ENCODE measurements at places on chromosomes 4 and X.

DNA sequence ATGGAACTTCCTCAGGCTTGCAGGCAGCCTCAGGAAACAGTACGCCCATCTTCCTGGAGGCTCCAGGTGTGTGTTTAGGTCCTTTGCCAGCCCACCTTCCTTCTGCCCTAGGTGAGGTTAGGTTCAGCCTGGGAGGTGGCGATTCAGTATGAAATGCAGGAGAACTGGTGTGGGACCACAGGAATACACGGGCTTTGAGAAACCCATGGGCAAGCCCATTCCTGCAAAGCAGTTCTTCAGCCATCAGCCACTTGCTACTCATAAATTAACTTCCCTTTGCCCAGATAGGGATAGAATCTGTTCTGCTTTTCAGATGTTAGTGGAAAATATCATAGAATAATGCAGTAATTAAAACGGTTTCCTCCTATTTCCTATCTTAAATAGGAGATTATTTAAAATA lies 32.2 kb downstream of the TBC1D14 start:
- no peak for DNase-seq

DNA sequence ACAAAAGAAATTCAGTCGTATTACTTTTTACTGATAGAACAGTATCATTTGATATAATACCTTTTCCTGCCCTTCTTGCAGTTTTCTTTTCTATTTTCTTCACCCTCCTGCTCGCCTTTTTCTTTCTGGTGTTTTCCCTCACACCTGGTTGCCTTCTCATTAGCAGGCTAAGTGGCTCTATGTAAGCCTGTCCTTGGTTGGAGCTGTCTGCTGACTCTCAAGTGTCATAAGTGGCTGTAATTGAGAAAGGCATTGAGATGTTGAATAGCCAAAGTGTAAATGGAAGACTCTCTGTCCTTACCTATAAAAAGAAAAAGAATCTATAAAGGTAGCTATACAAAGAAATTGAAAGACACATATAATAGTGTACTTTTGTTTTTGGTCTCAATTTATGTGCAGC lies 180.7 kb downstream of the ADGRL3 start:
- DNase-seq, result no peak

DNA sequence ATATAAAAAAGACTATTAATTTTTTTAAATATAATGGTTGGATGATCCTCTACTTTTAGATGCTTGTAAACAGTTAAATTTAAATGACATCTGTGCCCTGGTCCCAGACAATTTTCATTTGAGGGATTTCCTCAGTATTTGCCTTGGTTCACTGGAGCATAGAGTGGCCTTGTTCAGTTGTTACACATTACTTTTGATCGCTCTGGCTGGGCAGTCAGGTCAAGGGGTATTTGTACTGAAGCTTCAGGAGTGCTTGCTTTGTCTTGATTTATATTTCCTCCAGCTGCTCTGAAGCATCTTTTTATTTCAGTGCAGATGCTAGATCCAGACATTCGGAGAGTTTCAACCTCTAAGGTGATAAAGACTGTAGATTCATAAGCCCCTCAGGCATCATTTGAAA lies 50.0 kb downstream of the COMMD8 start:
- DNase-seq, result no peak

GRCh38 chr4:11416767-11417113 lies 12.0 kb downstream of the HS3ST1 start:
- DNase-seq, result no peak

DNA sequence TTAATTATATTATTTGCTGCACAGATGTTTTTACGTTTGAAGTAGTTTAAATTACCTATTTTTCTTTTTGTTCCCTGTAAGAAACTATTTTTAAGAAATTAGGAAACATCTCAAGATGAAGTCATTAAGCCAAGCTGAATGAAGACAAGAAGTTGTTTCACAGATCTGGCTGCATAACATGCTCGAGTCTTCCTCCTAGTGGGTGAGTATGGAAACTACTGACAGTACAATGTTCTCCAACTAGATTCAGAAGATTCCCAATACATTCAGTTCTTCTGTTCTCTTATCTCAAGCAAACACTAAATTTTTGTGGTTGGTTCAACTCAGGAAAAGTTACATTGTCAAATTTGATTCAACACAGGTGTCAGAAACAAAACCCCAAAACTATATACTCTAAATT lies 256.8 kb upstream of the VCX start:
- DNase-seq, result no peak

DNA sequence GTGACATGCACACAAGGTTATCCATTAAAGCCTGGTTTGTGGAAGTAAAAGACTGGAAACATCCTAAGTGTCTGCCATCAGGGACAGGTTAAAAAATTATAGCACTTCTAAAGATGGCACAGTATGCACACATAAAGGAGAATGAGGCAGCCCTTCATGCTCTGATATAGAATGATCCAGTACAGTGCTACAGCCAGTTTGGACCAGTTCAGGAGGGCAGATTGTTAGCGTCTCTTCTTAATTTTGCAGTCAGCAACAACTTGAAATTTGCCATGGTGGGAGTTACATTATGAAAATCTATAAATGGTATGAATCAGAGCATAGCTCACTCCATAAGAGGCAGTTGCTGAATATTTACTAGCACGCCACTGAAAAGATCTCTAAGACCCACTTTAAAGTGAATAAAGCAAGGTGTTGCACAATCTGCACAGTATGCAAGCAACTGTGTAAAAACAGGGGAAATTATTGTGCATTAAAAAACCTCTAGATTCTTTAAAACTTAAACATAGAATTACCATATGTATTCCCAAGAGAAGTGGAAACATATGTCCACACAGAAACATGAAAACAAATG lies 20.3 kb upstream of the SOD3 start:
- no peak for DNase-seq

GRCh38 chr4:186624951-186625350 lies 69.6 kb upstream of the MTNR1A start:
- DNase-seq, result no peak

DNA sequence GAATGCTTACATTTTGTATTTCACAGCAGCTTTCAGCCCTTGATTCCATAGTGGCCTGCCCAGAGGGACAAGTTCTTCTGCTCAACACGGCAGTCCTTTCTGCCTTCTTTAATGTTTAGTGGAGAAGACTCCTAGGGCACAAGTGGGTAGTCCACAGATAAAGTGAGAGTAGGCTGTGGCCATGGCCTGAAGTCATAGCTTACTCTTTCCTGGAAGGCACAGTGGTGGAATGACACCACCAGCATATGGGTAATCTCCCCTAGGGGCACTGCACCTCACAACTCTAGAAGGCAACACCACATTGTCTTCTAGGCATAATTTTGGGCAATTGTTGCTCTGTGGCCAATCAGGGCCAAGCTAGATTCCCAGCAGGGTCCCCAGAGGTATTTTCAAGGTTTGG lies 155.4 kb upstream of the MAMLD1 start:
- no peak for DNase-seq

GRCh38 chr4:158856852-158857251 lies 88.0 kb downstream of the FNIP2 start:
- DNase-seq, result no peak

DNA sequence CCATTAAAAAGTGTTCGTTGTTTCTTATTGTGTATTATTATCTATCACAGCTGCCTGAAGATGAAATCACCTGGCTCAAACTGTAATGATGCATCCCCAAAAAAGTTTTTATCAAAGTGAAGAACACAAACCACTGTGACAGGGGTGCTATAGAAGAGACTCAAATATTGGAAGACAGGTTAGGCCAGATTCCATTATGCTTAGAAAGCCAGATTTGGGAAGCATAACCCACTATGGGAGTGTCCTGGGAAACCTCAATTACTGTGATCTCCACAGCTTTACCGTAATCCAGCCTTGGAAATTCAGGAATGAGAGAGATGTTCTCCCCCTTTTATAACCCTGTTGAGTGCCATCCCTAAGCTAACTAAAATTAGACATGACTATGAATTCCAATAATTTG lies 114.2 kb downstream of the NWD2 start:
- DNase-seq, result no peak

- DNase-seq, result no peak
Observed at GRCh38 chrX:47743504-47743903, 84.5 kb upstream of the UXT start.

DNA sequence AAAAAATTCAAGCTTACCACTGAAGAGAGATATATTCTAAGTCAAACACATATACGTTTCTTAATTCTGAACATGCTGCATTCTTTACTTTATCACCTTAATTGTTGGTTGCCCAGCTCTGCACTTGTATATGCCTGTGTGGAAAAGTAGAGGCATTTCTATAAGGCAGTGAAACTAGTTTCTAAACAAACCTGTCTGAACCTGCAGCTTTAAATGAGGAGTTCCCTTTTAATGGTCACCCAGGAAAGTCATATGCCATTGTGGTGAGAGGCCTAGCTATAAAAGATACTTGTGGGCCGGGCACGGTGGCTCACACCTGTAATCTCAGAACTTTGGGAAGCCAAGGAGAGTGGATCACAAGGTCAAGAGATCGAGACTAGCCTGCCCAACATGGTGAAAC lies 147.4 kb upstream of the RXFP1 start:
- no peak for DNase-seq

DNA sequence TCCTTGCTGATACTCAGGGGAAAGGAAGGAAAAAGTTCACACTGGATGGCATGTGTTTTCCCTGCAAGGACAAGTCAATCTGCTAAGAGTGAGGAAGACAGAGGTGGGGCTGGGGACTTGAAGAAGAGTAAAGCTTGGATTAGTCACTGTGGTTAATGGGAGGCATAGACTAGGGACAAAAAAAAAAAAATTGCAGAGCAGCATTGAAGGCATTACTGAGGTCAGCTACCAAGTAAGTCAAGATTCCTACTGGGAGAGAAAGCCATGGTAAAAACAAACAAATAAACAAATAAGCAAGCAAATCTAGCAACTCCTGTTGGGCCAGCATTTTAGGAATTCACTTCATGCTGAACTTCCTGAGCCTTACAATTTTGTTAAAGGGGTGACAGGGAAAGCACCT lies 58.2 kb upstream of the GPC4 start:
- DNase-seq, result no peak

DNA sequence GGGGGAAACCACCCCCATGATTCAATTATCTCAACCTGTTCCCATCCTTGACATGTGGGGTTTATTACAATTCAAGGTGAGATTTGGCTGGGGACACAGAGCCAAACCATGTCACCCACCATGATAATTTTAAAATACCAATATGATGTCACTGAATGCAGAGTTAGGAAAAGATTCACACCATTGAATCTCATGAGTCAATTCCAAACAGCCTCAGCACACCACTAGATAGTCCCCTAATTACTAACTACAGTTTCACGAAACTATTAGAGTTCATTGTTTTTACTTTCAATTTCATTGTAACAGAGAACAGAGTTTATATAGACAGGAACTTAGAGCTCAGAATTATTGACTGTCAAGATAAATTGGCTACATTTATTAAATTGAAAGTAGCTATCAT lies 410.2 kb downstream of the FAM47A start:
- no peak for DNase-seq

DNA sequence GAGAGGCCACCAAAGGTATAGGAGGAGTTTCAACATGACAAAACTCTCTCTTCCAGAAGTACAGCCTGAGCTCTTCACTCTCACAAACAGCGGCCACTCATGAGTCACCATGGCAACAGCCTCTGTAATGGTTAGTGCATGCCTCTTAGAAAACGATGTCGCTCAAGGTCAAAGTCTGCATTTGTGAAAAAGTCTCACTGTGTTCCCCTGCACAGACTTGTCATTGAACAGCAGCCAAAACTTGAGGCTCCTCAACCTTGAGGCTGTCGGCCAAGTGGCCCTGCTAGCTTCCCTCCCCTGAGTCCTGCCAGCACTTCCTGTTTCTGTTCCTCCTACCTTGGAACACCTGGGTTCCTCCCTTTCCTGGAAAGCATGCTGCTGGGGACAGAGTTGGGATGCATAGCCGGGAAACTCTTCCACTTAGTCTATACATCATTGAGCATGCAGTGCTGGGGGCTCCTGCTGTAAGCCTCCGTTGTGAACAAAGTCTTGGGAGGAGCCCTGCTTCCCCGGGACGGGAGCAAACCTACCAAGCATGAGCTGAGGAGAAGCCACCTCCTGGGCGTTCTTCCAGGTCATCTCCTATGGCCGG lies 66.6 kb downstream of the ING2 start:
- DNase-seq, result no peak

GRCh38 chr4:54571293-54572151 lies 86.2 kb upstream of the KIT start:
- DNase-seq, result no peak

GRCh38 chr4:31234494-31234893 lies 514.3 kb downstream of the PCDH7 start:
- DNase-seq, result no peak

- DNase-seq, result no peak
Observed at GRCh38 chr4:53706422-53707032, 115.2 kb upstream of the LNX1 start.

GRCh38 chrX:120751683-120752082 lies 121.8 kb upstream of the C1GALT1C1 start:
- DNase-seq, result no peak

DNA sequence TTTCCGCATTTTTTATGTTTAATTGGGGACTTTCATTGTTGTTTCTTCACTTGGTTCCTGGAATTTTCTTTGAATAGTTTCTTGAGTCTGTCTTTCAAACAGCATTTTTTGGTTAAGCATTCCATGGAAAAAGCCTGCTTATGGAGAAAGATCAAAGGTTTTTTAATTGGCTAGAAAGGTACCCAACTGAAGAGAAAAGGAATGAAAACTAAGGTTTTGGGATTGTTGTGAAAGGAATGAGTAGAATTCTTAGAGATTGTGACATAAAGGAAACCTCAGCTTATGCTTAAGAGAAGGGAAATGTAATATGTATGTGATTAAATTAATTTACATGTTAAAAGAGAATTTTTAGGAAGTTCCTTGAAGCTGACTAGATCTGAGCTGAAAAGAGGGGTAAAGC lies 82.8 kb downstream of the CCKAR start:
- DNase-seq, result no peak

DNA sequence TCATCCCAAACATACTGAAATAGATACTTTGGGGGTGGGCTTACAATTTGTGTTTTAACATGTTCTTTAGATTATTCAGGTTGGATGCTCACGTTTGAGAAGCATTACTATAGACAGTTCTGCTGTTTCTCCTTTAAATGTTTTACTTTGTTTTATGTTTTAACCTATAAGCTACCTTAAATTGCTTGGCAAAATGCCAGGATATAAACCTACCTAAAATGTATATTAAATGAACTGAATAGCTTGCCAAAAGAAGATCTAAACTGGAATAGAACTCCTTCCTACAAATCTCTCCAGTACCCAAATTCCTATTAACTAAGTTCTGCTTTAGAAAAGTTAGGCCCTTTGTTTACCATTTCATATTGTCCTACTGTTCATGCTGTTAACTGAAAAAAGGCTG lies 124.4 kb downstream of the TBX22 start:
- DNase-seq, result no peak

DNA sequence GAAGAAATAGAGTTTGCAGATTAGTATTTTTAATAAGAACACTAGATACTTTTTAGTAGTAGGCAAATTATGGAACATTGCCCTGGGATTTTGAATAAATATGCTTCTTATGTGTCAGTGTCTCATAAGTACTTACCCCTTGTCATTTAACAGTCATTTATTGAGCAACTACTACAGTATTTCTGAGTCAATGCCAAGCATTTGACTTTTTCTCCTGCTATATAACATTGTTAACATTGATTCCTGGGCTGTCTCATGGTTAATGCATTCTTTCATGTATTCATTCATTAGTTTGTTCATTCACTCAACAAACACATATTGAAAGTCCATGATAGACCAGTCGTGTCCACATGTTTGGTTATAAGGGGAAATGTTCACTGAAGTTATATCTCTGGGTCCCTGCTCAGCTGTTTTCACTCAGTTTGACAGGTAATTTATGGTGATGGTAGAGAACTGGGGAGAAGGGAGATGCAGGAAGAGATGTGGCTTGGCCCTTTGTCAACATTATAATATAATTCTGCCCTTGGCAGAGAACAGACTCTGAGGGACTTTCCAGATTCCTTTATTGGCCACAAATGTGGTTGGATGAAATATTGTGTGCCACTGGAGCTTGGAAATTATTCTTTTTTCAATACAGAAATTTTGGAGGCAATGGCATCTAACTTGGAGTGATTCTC lies 49.8 kb downstream of the OSTC start:
- no peak for DNase-seq

Measured in activated T-helper 1 cell treated with Interleukin-2 at 50 U/mL for 16 hours (primary cell).